Lower lobe of right lung (tissue), 2 donors: ENCODE measurements at places on chromosomes 1 and 21. TPM values are rescaled to one million over a fixed set of nuclear protein-coding genes. Genes with fewer than 3 reads are reported as not detected.
A peak's percentile ranks its signal among the peaks of the same experiment; 100 is the strongest.

- DNase-seq: no peak
Observed at GRCh38 chr1:31476891-31477846, 64.2 kb downstream of the SERINC2 start.

GRCh38 chr1:25706146-25707089 lies 89.8 kb downstream of the MAN1C1 start:
- no peak for DNase-seq

DNA sequence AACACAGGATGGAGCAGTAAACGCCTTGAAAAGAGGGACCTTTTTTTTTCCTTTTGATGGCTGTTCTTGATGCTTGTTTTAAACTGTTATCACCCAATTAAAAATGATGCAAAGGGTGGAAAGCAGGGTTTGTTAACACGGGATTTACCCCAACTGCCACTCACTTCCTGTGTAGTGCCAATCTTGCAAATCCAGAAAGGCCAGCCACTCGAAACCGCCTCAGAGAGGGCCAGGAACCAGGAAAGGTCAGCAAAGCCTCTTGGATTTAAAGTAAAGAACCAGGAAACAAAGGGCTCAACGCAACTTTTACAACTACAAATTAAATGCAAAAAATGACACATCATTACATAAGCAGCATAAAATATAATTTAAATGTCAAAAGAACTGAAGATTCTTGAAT lies 347.4 kb downstream of the PDE4B start:
- DNase-seq: peak; percentile 53

GRCh38 chr21:25491267-25491666 lies 116.0 kb downstream of the MRPL39 start:
- no peak for DNase-seq

GRCh38 chr1:41532206-41532975 lies 47.9 kb upstream of the EDN2 start:
- peak; percentile 11 for DNase-seq

The LCE3E gene
- not detected for total RNA-seq

The FMO4 gene
- 5.9 TPM for total RNA-seq

The FCRL6 gene
- 2.3 TPM for total RNA-seq

The ITLN1 gene
- 2.7 TPM for total RNA-seq

- no peak for DNase-seq
Observed at GRCh38 chr21:26597981-26598380, 24.9 kb upstream of the CYYR1 start.

DNA sequence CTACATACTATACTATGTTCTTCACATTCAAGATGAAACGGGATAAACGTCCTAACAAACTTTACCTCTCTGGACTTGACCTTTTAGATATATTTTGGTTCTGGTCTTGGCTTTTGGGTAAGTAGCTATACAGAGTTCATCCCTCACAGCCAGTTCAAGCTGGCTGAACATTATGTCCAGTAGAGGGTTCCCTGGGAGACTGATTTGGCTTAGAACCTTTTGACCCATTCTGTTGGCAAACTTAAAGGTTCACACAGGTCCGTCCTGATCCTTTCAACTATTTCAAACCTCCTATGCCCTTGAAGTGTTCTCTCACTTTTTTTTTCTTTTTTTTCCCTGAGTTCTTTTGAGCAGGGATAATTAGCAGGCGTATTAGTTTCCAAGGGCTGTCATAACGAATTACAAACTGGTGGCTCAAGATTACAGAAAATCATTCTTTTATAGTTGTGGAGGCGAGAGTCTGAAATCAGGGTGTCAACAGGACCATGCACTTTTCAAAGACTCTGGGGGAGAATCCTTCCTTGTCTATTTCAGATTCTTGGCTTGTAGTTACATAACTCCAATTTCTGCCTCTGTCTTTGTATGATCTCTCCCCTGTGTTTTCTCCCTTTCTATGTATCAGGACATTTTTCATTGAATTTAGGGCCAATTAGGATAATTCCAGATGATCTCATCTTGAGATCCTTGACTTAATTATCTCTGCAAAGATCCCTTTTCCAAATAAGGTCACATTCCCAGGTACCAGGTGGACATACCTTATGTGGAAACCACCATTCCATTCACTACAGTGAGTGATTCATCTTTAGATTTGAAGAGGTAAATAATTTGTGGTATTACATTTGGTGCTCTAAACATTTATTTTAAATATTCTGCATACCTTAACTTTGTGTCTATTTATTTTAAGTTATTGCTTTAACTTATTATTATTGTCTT lies 257.4 kb upstream of the USP25 start:
- DNase-seq: no peak

GRCh38 chr1:10540277-10541005 lies 65.7 kb downstream of the PEX14 start:
- DNase-seq: no peak

The SYTL1 gene
- total RNA-seq: 29.3 TPM

GRCh38 chr21:44395260-44395659 lies 41.8 kb downstream of the TRPM2 start:
- no peak for DNase-seq

DNA sequence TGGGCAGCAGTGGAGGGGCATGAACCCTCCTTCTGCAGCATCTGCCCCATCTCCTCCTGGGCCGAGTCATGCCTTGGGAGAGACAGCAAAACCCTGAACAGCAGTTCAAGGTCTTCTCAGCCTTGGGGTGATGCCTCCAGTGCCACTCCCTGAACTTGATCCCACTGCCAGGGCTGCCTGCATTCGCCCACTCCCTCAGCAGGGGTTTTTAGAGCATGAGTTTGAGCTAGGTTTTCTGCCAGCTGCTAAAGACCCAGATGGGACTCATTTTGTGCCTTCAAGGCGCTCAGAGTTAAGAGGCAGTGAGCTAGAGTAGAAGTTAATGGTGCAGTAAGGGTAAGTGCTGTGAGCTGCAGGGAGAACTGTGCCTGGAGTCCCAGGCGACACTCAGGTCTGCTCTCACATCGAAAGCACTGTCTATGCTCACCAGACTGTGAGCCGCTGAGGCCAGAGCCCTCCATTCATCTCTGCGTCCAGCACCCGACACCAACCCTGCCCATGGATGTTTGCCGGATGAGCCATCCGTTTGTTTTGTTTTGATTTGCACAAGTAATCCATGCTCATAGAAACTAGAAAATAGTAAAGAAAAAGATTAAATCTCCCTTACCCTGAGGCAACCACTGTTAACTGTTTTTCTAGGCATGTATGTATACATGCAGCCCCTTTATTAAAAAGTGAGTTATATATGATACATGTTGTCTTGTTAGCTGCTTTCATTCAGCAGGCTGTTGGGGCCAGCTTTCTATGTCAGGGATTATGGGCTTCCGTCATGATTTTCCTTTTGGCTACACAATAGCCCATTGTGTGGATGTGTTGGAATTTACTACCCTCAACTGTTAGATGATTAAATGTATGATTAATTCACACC lies 67.8 kb downstream of the VPS26C start:
- no peak for DNase-seq

The SELL gene
- 23.8 TPM for total RNA-seq

DNA sequence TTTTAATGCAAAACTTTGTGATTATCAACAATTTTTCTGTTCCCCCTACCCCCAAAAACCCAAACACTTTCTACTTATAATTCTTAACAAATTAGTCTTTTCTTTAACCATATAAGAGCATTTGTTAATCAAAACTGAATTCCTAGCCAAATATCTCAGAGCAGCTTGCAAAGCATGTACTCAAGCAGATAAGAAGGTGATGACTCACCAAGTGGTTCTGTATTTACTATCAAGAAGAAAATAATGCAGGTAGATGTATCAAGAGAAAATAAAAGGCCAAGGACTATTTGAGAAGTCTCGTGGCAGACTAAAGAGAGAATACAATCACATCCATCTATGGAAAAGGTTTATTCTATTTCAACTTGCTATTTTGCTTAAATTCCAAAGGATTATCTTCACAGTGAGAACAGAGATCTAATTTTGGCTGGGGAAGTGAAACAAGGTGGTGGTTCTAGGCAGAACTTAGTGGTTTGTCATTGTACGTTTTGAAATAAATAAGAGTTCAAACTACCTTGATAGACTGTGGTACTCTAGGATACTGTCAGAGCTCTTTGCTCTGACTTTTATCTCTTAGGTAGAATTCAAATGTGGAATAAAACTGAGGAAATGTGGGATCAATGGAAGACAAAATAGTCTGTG lies 94.7 kb upstream of the NRIP1 start:
- DNase-seq: no peak

GRCh38 chr1:17696417-17697301 lies 58.5 kb upstream of the ACTL8 start:
- DNase-seq: no peak

The SEC16B gene
- total RNA-seq: 1.9 TPM

The ITGB2 gene
- 468 TPM for total RNA-seq

DNA sequence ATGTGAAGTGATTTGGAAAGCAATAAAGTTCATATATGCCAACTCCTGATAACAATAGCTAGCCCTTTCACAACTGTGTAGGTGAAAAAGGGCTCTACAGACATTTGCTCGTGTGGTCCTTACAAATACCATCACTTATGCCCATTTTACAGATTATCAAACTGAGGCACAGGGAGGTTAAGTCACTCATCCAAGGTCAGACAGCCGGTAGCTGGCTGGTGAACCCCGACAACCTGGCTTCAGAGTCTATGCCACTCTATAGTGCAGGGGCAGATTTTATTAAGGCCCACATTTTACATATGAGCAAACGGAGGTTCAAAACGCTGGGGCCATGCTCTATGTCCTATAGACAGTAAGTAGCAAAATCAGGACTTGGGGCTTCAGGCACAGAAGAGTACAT lies 280.5 kb downstream of the RRAGC start:
- DNase-seq: no peak

- DNase-seq: no peak
Observed at GRCh38 chr1:54136269-54136896, 16.4 kb downstream of the CDCP2 start.

- peak; percentile 45 for DNase-seq
Observed at GRCh38 chr1:233904633-233905415, at the start of gene SLC35F3. Gene SLC35F3 (plus strand): TSS chr1:233904676.

The RNU5D-1 gene
- total RNA-seq: not detected

The CLCNKA gene
- 0.65 TPM for total RNA-seq

GRCh38 chr1:191739544-191739943 lies 418.7 kb upstream of the RGS18 start:
- DNase-seq: no peak

DNA sequence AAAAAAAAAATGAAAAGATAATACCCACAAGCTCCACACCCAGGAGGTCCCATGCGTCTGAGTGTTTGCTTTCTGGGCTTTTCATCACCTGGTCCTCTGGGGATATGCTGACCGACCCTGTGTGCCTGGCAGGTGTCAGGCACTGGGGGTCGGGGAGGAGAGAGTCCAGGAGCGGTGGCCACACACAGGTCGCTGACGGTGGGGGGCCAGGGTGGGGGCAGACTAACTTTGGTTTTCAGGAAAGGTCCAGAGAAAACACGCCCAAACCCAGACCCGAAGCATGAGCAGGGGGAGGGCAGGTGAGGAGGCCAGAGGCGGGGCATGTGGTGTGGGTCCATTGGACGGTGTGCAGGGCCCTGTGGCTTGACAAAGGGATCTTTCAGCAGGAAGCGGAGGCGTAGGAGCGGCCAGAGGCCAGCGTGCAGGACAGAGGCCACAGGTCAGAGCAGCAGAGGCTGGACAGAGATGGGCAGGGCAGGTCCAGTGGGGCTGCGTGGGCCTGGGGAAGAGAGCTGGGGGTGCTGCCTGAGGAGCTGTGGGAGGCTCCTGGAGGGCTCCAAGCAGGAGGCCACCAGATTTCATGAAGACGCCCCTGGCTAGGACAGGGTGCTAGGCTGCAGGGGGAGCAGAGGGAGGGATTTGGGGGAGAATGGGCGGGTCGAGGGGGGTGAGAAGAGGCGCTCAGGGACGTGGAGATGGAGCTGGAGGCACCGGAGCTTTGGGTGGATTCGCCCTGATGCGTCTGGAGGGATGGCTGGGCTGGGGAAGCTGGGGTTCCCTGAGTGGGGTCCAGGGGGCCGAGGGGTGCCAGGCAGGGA lies 15.8 kb downstream of the RNF223 start:
- no peak for DNase-seq

DNA sequence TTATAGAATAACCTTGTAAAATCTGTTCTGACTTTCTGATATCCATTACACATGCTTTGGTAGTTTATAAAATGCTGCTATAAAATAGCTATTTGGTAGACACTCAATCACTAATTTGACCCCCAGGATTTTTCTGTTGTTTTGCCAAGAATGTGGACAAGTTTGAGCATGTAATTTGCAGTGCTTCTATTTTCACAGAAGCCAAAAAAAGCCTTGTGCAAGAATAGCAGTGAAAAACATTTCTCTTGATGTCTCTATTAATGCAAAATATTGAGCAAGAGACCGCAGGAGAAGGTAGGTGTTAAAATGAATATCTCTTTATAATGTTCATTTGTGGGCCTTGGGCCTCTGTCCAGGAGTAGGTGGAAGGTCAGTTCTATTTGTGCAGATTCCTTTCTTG lies 22.5 kb downstream of the MAP3K7CL start:
- no peak for DNase-seq

DNA sequence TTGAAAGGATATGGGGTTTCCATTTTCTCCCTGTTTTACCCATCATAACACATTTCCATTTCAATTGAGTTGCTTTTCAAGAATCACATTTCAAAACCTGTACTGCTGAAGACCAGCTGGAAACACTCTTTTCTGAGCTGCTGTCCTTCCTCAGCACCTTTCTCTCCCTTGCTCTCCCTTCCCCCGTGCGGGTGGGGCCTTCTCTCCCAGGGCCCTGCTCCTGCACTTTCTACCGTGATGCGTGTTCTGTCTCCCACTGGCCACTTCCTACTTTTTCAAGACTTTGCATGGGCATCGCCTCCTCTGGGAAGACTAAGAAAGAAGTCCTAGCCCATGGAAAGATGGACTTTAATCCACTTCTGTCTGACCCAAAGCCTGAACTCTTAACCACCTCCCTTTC lies 390.4 kb downstream of the PTPRU start:
- DNase-seq: no peak

- no peak for DNase-seq
Observed at GRCh38 chr1:194813096-194813495, 1626.7 kb upstream of the B3GALT2 start.

DNA sequence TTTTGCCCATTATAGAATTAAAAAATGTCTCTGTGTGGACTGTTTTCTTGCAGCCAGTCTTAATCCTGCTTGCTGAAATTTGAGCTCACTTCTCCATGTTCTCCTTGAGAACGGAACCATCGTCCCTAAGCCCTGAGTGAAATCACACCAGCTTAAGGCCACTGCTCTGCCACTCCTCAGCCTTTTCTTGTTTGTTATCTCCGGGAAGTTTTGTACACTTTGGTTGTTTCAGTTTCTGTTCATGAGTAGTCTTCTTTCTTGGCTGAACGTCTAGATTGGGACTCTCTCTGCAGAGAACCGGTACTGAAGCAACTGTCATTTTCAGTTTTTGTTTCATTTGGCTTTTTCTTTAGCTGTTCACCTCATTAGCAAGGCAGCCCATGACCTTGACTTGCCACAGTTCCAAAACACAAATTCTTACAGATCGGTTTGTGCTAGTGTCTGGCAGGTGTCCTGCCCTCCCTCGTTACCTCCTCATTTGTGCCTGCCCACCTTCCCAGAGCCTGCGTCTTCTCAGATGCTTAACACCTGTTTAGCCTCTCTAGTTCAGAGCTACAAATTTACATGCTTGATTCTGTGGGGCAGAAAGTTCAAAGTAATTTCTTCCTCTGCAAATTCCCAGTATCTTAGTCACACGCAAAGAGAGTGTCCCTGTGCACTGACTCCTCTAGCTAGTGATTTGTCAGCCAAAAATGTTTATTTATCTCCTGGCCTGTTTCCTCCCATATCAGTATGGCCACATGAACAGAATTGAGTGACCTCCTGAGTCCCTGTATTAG lies 12.4 kb downstream of the PSEN2 start:
- DNase-seq: no peak

GRCh38 chr1:23804183-23804835 lies 3.8 kb upstream of the GALE start:
- no peak for DNase-seq
